ENCODE measurements at places on chromosomes 11 and 22.

GRCh38 chr11:7673724-7674434 lies 579 bp upstream of the CYB5R2 start:
- no peak for DNase-seq

- no peak for DNase-seq
Measured at GRCh38 chr22:29833392-29833965, 4.6 kb downstream of the ASCC2 start.

GRCh38 chr22:20131597-20131858 lies at the start of gene ZDHHC8:
ZDHHC8 (plus strand) TSS chr22:20131804; CDS start chr22:20131948, 144 bp downstream.
- peak; percentile 66 for DNase-seq

- DNase-seq: no peak
Measured at GRCh38 chr11:6360183-6360582, 30.1 kb upstream of the SMPD1 start.

DNA sequence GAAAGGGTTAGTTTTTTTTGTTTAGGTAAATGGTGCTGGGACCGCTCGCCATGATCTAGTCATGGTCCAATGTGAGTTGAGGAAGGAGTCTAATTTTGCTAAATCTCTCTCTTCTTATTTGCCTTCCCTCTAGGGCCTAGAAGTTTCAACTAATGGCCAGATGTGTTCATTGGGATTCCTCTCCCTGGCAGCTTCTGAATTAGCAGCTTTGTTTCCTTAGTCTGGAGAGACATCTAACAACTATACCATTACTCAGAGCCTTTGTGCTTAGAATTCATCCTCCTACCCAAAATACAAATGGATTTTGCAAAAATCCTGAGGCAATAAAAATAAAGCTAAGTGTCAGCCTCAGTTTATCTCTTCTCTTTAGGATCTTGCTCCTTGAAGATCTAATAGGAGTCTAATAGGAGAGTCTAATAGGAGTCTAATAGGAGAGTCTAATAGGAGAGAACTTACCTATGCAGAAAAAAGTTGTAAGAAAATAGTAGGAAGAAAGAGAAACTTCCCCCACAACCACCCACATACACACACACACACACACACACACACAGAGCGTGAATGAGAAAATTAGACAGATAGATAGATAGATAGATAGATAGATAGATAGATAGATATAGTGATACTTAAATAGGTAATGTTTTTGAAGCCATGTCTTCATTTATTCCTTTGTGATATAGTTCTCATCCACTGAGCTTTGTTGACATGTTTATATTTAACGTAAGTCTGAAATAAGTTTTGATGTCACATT lies 980.5 kb upstream of the CNTN5 start:
- DNase-seq: no peak

DNA sequence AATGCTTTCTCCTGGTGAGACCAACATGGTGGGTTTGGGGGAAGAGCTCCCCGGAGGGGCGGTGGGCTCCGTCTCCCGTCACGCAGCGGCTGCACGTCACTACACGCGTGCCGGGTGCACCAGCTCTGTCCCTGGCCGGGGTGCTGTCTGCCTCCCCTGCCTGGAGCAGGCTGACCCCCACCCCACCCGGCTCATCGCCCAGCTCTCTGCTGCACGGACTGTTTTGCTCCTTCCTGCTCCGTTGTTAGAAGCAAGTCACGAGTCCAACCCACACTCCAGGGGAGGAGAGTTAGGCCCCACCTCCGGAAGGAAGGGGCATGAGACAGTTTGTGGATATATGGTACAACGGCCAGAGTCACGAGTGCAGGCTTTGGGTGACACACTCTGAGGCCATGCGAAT lies 364.9 kb downstream of the BRD1 start:
- DNase-seq: no peak

GRCh38 chr11:74579577-74580270 lies 12.7 kb upstream of the POLD3 start:
- no peak for DNase-seq

DNA sequence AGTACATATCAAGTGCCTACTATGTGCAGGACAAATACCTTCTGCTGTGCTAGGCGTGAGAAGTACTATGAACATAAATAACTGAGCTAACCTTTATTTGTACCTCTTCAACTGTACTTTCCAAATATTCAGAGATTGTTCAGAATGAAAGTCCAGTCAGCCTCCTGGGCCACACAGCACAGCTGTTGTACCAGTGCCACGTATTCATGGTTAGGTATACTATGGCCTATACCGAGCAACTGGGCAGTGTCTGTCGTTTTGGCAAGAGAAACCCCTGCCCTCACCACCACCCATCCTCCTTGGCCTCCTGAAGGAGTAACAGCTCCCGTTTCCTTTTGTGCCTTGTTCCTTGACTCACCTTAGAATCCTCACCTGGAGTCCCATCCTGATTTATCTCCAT lies 53.0 kb downstream of the RASSF10 start:
- DNase-seq: no peak

Measured in T-helper 17 cell (primary cell).